ENCODE measurements at places on chromosomes 11 and 22.

DNA sequence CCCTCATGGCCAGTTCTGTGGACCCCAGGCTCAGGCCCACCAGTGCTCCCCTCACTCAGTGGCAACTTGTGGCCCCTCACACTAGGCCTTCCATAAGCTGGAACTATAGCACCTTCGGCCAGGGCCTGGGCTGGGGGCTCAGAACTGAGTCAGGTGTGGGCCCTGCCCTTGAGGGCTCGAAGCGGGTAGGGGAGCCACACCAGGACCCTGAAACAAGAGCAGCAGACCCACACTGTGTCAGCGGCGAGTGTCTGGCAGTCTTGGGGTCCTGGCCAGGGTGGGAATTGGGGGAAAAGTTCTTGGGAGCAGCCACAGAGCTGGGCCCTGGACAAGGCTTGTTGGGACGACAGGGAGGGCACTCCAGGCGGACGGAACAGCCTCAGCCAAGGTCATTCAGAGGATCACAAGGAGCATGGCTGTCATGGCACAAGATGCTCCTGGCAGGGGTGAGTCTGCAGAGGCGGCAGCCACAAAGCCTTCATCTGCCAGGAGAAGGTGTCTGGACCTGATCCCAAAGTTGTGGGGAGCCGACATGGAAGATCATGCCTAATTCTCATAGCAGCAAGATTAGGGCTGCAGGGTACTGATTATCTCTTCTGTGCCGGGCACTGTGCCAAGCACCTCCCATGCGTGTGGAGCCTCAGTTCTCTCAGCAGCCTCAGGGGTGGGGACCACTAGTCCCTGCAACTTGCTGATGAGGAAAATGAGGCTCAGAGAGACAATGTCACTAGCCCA, 50.7 kb downstream of the SHISAL1 start:
- no peak for DNase-seq

DNA sequence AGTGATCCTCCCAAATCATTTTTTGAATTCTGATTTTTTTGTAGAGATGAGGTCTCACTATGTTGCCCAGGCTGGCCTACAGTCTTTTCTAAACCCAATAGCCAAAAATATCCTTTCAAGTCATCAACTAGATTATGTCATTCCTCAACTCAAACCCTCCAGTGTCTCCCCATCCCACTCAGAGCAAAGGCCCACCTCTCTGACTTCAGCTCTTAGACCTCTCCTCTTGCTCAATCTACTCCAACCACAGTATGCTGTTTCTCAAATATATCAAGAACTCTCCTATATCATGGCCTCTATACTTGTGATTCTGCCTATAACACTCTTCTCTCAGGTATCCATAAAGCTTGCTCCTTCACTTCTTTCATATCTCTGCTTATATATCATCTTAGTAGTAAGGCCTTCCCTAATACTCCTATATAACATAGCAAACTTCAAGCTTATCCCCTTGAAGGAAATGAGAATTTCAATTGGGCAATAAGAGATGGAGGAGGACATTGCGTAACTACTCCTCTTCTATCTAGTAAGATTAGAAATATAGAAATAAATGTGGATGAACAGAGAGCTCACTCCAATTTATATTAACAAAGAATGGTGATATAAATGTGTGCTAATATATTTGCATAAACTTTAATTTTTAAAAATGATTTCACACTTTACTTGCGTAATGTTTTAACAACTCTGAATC, 24.5 kb downstream of the DLG2 start:
- no peak for DNase-seq

- no peak for DNase-seq
Measured at GRCh38 chr11:97702951-97703350, 1313.1 kb downstream of the JRKL start.

GRCh38 chr11:959027-959426, 33.4 kb downstream of the AP2A2 start:
- DNase-seq, result no peak

- no peak for DNase-seq
Measured at GRCh38 chr22:21455334-21456089, 11.7 kb upstream of the TMEM191C start.

DNA sequence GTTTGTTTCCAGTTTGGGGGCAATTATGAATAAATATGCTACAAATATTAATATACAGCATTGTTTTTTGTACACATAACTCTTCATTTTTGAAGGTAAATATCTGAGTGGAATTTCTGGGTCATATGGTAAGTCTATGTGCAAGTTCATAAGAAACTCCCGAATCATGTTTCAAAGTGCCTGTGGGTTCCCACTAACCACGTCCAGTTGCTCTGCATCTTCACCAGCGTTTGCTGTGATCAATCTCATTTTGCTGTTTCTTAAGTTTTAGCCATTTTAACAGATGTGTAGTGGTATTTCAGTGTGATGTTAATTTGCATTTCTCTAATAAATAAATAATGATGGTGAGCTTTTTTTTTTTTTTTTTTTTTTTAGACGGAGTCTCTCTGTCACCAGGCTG, 14.2 kb upstream of the CSRP3 start:
- no peak for DNase-seq

GRCh38 chr11:121412000-121412587, 40.0 kb upstream of the SORL1 start:
- no peak for DNase-seq

DNA sequence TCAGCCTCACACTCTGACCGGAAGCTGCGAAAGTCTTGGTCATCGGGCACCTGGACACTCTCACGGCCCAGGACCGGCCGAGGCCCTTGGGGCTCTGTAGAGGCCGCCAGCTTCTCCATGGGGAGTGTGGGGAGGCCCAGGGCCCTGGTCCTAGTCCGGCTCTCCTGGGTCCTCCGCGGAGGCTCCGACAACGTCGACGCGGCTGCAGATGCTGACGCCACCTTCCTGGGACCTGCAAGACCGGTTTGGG, 12.9 kb downstream of the STARD10 start:
- DNase-seq, result no peak
